ENCODE measurements at places on chromosomes 3 and 15.
A peak's percentile ranks its signal among the peaks of the same experiment; 100 is the strongest.

- no peak for DNase-seq
Observed at GRCh38 chr3:159731254-159731653, 257.4 kb upstream of the IL12A start.

GRCh38 chr15:65638681-65639089 is 16.9 kb downstream of the SLC24A1 start:
- peak; percentile 34 for DNase-seq

DNA sequence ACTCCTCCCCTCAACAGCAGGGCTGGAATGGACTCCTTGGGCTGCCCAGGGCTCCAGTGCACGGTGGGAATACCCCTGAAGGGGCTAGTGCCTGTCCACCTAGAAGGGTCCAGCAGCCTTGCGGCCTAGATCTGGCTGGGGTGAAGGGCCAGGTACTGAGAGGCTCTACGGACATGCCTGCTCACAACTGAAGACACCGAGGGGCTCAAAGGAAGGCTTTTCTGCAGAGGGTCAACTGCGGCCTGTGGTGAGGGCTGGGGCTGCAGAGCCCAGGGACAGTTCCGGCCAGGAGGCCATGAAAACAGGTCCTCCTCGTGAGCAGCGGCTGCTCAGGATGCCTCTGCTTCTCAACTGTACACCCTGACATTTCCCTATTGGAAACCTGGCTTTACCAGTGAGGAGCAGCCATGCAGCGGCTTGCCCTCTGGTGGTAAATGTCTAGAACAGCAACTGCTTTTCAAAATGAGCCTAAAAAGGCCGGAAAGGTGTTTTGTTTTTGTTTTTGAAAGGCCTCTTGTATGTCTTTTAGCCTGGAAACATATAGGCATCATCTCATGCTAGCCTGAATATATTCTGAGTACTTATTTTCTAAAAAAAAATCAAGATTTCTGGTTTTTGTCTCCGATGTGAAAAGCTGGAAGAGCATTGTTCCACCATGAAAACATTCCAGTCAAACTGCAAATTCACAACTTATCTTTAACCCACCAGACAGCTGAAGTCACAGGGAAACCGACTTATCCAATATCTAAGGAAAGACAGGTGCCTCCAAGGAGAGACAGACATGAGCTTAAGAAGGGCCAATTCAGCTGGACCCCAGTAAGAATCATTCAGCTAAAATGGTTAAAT is 163.4 kb downstream of the KLF13 start:
- peak; percentile 41 for DNase-seq

GRCh38 chr3:120451806-120452205 is 1.0 kb upstream of the FSTL1 start:
- no peak for DNase-seq

GRCh38 chr15:80834906-80835305 is 55.7 kb downstream of the CEMIP start:
- no peak for DNase-seq

GRCh38 chr3:136109499-136109898 is 86.6 kb downstream of the MSL2 start:
- DNase-seq = no peak

GRCh38 chr15:80252121-80252518 is at the start of gene CTXND1:
TSS of gene CTXND1 (minus strand) at chr15:80252213. CDS start at chr15:80201949, 50,264 bp downstream.
- DNase-seq = no peak

DNA sequence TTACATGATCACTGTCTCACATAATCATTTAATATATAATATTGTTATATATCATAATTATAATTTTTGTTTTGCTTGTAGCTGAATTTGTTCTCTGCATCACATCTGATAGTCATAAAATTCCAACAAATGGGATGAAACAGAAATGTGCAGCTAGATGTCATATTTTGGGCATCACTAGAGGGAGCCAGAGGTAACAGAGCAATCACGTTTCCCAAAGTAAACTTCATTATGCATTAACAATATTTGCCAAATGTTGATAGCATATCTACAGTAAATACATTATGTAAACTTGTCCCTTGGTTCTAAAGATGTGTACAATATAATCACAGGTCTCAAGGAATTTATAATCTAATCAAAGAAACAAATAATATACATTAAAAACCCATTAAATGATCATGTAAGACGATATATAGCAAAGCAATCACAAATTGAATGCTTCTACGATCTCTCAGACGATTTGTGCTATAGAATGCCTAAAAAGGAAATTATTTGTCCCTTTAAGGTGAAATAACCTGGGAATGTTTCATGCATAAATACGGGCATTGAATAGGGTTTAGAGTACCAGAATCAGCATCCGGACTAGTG is 234.2 kb upstream of the MCTP2 start:
- no peak for DNase-seq

DNA sequence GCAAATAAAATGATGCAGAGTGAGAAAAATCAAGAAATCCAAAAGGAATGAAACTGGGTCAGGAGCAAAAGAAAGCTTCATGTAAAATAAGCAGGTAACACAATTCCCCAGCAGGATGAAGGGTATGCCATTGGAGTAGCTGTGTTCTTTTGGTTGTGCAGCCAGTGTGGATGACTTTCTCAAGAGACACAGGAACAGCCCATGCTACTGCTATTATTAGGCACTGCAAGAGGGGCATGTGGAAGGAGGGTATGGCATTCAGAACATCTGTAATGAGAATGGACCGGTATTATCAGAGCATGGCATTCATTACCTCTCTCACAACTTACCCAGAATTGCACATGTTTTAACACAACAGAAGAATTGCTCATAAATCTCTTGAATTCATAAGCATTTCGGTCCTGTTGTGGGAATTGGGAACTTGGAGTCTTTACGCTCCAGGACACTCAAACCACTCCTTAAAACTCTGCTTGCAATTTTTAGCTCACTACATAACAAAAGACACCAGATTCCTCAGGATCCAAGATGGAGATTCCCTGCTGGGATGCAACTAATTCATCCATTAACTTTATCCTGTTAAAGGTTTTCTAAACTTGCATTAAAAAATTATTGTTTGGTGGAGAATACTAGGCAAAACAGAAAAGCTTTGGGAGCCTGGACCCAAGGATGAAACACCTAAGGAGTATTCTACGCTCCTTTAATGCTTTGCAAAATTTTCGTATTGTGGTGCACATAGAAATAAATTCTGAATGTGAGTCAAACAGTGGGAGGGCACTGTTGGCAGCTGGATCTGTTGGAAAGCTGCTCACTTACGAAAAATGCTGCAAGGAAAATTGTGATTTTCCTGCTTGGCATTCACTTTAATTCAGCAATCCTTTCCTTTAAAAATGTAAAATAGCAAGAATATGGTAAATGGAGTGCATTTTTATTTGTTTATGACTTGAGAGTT is 34.6 kb upstream of the CDIN1 start:
- DNase-seq = no peak

GRCh38 chr3:183779896-183780465 is 45.4 kb downstream of the MAP6D1 start:
- DNase-seq = no peak

Measured in foreskin keratinocyte (primary cell).